ENCODE measurements at places on chromosomes 16 and 17.

DNA sequence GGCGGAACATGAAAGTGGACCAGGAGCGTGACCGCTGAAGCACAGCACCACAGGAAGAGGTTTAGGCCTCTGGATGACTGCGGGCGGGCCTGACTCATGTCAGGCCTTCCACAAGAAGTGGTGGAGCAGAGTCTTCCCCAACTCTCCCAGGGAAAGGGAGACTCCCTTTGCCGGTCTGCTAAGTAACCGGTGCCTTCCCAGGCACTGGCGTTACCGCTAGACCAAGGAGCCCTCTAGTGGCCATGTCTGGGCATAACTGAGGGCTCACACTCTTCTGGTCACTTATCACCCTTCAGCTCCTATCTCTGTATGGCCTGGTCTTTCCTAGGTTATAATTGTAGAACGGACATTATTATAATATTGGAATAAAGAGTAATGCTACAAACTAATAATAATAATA, 1931.9 kb downstream of the TP53TG3F start:
- no peak for DNase-seq

DNA sequence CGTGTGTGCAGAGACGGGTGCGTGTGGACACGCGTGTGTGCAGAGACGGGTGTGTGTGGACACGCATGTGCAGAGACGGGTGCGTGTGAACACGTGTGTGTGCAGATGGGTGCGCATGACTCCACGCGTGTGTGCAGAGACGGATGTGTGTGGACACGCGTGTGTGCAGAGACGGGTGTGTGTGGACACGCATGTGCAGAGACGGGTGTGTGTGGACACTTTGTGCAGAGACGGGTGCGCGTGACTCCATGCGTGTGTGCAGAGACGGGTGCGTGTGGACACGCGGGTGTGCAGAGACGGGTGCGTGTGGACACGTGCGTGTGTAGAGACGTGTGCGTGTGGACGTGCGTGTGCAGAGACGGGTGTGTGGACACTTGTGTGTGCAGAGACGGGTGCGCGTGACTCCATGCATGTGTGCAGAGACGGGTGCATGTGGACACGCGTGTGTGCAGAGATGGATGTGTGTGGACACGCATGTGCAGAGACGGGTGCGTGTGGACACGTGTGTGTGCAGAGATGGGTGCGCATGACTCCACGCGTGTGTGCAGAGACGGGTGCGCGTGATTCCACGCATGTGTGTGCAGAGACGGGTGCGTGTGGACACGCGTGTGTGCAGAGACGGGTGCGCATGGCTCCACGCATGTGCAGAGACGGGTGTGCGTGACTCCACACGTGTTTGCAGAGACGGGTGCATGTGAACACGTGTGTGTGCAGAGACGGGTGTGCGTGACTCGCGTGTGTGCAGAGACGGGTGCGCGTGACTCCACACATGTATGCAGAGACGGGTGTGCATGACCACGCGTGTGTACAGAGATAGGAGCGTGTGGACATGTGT, 1.6 kb upstream of the CD7 start:
- no peak for DNase-seq

- DNase-seq, result no peak
Observed at GRCh38 chr17:41658846-41659245, 29.8 kb upstream of the EIF1 start.

GRCh38 chr17:68822719-68823289, 132.4 kb downstream of the ABCA8 start:
- DNase-seq, result no peak

DNA sequence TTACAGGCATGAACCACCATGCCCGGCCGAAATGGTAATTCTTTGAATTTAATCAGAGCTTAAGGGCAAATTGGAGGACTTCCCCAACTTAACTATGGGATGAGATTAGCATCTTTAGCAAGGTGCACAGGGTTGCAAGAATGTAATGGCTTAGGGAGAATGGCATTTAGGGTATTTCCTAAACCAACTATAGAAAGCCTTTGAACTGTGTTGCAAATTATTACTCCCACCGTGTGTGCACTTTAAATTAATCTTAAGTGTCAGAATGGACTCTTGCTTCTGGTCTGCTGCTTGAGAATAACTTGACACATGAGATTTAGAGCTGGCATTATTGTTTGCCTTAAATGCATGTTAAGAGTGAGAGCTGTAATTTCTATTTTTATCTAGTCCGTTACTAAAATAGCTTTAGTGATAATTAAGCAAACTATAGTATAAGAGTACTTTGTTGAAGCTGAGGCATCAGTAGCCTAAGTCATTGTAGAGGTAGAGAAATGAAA, 59.8 kb downstream of the TUBD1 start:
- DNase-seq, result no peak

GRCh38 chr16:6309271-6309670, 1023.4 kb upstream of the RBFOX1 start:
- no peak for DNase-seq

DNA sequence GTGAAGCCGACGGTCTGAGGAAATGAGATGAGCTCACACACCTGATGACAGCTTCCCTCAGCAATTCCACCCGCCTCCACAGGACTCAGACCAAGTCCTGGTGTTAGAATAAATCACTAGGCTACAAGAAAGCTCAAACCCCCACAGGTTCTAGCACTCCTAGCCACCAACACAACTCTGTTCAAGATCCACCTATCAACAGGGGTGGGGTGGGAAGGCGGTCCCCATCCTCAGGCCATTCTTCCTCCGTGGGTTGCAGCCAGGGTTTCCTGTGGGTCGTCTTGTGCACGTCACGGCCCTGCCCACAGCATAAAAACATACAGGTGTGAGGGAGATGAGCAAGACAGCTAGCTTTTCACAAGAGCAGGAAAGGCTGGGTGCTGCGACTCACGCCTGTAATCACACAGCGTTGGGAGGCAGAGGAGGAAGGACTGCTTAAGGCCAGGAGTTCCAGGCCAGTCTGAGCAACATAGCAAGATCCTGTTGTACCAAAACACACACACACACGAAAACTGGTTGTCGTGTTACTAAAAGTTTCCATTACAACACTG, 81.1 kb downstream of the ANKRD11 start:
- DNase-seq, result no peak

GRCh38 chr17:57588086-57588485, 157.0 kb downstream of the CCDC182 start:
- DNase-seq, result no peak

DNA sequence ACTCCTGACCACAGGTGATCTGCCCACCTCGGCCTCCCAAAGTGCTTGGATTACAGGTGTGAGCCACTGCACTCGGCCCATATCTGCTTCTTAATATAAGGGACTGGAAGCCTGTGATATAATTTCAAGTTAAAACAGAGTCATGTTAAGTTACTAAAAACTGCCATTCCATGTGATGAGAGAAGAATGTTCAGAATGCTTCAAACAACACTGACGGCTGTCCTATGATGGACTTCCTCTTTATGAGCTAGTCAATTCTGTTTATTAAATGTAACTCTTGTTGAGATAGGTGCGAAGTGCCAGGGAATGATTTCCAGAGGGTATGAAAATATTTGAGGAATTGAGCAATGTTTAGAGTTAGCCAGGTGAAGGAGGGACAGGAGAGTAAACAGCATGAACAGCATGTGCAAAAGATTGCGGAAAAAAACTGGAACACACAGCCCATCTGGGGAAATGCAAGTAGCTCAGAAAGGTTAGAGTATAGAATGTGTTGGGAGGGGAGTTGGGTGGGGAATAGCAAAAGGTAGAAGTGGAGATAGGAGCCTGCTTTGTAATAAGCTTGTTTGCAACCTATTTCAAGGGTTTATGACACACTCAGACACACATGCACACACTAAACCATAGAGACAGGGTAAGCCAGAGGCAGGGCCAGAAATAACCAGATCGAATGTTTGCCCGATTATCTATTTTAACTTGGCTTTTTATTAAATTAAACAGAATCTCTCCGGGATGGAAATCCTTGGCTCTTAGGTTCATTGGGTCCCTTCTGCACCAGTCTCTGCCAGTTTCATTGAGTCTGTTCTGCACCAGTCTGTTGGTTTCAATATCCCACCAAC, 135.6 kb upstream of the COX10 start:
- no peak for DNase-seq

- DNase-seq, result no peak
Observed at GRCh38 chr17:63837480-63837879, 5.0 kb downstream of the SMARCD2 start.

GRCh38 chr16:85492295-85492864, 120.7 kb upstream of the GSE1 start:
- DNase-seq, result no peak

DNA sequence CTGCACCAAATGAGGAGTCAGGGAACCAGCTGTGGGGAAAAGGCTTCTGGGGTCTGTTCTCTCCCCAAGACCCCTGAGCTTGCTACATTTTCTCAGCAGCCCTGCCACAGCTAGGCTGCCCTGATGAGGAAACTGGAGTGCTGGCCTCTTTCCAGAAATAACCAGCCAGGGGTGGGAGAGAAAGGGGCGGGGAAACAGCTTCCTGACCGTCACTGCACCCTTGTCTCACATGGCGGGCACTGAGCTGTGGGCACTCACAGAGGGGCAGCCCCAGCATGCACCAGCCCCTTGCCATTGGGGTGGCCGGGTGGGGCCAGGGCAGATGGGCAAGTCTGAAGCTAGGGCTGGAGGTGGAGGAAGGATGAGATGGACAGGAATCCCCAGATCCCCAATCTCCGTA, 2.9 kb downstream of the SRL start:
- DNase-seq, result no peak

DNA sequence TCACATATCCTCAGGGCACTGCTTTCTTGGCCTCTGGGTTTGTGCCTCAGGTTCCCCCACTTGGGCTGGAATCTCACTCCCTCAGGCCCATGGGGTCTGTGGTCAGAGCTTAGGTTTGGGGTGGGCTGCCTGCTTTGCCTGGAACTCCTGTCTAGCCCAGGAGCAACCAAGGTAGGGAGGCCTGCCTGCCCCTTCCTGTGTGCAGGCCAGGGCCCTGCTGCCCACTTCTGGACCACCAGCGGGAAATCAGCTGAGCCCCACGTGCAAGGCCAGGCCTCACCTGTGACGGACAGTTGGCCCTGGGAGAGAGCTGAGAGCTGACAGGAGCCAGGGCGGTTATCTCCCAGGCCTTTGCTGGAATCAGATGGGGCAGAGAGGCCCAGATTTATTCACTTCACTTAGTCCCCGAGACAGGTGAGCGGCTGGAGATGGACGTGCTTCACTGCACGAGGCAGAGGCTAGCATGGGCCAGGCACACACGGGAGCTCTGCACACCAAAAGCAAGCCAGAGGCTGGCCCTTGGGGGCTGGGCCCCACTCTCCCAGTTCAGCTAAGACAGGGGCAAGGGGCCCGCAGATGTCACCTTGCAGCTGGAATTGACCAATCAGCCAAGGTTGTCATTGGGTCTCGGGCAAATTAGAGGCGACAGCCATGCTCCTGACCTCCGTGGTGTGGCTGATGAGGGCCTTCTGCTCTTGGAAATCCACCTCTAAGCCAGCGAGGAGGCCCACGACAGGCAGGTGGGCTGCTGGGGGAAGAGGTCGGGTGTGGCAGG, 49.9 kb upstream of the DOC2B start:
- no peak for DNase-seq

GRCh38 chr17:74746922-74747321, 1.5 kb upstream of the NHERF1 start:
- no peak for DNase-seq

DNA sequence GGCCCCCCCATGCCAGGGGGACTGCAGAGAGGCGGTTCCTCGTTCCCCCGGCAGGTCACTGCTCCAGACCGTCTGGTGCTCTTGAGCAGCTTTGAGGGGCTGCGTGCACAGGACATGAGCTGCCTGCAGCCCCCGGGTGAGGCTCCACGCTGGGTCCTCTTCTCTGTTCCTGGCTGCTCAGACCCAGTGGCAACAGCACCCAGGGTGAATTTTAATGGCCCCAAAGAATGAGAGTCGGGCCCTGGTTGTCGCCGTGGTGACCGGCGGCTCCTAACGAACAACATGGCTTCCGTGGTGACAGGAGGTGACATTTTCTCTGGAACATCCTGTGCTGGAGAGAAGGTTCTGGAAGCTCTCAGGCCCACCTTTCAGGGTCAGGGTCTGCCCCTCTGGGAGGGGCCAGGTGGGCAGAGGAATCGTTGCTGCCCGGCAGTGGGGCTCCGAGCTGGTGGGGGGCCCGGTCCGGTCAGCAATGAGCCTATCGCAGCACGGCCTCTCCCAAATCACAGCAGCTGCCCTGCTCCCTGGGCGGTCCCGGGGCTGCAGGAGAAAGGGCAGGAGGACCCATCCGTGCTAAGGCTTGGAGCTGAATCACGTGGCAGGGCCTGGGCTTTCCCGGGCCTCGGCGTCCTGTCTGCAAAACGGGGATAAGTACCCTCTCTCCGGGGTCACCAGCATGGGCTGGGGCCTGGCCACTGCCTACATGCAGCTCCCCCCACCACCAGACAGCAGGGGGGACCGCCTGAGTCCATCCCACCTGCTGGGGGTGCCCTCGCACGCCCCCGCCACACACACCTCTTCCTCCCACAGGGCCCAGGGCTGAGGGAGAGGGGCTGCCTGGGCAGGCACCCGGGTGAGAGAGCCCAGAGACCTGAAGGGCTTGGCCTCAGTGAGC, 3.4 kb upstream of the C1QTNF8 start:
- no peak for DNase-seq

DNA sequence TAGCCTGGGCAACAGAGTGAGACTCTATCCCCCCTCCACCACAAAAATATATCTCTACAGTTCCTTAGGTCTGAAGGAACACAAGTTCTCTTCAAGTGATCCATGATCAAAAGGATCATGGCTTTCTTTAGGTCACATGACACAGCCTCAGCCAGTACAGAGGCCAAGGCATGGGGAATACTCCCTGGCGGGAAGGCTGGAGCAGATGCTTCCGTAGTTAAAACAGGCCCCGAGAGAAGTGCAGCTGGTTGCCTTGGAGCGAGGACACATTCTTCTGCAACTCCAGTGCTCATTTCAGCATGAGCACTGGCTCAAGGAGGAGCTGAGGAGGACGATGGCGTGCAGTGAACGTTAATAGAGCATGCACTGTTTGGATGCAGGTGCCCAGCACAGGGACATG, 13.5 kb downstream of the CDIP1 start:
- DNase-seq, result no peak

DNA sequence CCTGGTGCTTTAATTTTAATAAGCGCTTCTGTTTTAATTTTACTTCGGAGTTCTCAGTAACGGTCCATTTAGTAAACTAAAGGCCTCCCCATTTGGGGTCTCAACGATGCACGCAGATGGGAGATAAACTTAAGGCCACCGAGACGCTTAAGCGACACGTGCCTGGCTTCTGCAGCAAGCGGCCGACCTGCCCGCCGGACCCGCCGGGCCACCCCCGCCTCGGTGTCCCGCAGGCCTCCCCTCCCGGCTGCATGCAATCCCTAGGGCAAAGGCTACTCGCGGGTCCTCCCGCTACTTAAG, 592 bp downstream of the GCSH start:
- no peak for DNase-seq

GRCh38 chr17:48486557-48486956, 44.3 kb downstream of the HOXB1 start:
- no peak for DNase-seq

Data from renal cortex interstitium (tissue), 15 donors.